ENCODE measurements at places on chromosomes 12 and 14.

DNA sequence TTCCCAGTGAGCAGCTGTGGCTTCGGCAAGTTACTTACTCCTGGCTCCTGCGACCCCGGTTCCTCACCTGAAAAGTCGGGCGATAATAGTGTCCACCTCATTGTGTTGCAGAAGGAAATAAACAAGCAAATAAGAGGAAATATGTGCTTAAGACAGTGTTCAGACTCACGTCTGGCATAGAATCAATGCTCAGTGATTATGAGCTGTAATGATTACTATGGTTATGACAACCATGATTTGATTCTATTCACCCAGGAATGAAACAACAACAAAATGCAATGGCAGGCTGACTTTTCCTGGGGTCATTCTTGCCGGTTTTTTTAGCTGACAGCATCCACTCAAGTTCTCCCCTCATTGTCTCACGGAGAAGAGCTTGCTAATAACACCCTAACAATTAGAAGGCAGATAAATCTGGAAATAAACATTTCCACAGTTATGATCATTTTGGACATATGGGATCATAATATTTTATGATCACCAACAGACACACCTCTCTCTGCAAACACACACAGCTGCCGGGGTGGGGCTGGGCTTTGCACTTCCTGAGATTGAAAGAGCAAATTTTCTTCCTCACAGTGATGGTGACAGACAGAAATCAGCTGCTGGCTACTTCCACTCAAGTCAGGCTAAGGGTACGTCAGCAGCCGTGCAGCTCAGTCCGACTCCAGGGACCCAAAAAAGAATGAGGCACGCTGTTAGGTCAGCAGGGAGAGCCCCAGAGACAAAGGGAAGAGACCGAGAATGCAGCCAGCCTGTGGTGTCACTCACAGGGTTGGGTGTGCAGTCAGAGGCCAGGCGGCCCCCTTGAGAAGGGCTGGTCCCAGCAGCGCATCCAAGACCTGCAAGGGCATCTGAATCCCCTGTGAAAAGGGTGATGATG is 158.0 kb downstream of the RIMBP2 start:
- DNase-seq, result peak; percentile 67

GRCh38 chr12:123760267-123760938 is 1.7 kb upstream of the DNAH10 start:
- no peak for DNase-seq

DNA sequence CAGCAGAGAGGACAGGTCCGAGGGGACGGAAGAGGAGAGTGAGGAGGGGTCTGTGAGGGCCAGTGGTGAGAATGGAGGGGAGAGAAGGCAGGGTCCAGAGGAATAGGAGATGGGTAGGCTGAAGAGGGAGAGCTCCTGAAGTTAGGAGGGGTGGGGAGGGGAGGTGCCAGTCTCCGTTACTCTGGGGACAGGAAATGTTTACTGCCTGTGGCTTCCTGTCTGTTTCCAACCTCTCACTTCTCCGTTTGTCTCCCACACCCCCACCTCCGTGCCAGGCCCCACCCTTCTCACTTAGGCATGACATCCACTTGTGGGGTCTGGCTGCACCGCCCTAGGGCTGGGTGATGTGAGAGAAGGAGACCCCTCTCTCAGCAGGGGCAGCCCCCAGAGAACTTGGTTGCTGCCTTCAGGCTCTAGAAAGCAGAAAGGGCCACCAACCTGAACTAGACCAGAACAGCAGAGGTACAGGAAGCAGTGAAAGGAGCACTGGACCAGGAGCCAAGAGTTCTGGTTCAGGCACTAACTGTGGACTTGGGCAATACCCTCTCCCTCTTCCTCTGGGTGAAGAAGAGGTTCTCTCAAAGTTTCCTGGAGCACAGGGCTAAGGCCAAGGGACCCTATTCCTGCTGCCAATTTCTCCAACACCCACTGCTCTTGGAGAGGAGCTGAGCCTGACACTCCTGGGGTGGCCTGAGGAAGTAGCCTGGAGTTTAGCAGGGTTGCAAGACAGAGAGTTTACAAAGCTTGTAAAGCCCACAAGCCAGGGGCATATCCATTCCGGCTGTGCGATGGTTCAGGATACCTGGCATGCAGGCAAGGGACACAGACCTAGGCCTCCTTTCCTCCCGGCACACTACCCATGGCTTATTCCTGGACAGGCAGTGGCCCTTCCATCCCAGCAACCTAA is 5.5 kb downstream of the ITGA5 start:
- DNase-seq, result peak; percentile 47

DNA sequence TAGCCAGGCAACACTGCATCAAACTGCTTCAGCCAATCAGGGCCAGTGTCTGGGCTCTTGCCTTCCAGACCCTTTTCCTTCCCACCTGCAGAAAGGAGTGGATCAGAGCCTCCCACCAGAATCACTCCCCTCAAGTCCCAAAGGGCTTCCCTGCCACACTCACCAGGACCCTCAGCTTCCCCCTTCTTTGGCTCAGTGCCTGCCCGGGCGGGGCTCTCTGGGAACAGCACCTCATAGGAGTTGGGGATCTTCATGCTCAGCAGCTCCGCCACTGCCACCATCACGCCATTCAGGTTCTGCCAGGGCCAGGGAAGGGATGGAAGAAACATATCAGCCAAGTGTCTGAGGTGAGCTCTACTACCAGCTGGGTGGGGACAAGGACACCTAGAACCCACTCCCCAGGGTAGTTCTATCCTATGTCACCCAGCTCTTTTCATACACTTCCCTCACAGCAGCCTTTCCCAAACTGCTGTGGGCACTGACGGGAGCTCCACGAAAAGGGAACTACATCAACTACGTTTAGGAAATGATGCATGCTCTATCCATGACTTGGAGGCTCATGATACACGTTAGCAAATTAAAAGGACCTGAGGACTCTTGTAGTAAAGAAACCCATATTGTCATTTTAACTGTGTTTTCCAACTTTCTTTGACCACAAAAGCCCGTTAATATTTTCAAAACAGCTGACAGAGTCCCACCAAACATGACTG is 9.4 kb upstream of the PRKAG1 start:
- no peak for DNase-seq

- no peak for DNase-seq
These were observed at the start of gene PTGDR for GRCh38 chr14:52267501-52268278. Gene PTGDR (plus strand): TSS chr14:52267698. CDS start chr14:52267815, 117 bp downstream.

GRCh38 chr12:72468505-72468904 is 196.3 kb downstream of the TRHDE start:
- DNase-seq, result no peak

DNA sequence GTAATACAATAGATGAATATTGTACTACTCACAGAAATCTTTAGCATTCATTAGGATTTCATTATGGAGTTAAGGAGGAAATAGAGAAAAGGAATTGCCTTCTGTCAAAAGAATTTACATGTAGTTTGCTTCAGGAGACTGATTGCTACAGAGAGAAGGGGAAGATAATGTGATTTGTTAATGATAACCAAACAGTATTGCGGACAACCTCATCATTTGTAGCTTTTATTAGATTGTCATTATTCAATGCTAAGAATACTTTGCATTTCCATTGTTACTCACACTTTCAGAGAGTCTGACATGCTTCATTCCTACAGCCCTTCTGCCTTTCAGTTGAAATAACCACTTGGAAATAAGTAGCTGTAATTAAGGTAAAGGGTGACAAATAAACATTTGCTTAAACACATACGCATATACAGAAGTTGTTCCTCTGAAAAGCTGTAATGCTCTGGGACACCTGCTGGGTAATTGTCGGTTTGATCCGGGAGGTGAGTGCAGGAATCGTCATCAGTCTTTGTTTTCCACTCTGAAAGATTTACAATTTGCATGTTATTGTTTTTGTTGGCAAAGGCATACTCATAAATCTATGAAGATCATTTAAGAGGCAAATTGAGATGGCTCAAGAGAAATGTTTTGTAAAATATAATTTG is 600.2 kb downstream of the TRHDE start:
- no peak for DNase-seq

- DNase-seq, result no peak
These were observed 50.3 kb upstream of the DICER1 start for GRCh38 chr14:95207475-95208233.

DNA sequence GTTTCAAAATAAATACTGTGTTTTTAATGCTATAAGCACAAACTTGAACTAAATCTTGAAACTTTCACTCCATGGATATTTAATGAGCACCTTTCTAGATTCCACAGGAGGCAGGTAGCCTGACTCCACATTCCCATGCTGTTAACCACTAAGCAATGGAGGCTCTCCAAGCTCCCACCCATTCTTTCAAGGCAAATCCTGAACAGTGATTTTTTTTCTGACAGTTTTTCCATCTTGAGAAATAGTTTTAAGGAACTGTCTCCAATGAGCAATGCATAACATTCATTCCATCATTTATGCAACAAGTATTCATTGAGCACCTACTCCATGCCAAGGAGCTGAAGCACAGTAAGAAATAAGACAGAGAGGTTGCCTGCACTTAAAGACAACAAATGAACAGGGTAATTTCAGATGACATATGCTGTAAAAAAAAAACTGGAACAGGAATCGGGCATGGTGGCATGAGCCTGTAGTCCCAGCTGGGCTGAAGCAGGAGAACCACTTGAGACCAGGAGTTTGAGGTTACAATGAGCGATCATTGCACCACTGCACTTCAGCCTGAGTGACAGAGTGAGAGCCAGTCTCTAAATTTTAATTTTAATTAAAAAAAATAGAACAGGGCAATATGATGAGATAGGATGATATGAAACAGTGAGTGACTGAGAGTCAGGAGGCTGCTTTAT is 102.3 kb upstream of the CPSF6 start:
- no peak for DNase-seq

All from SW480 (cell line).